ENCODE measurements at places on chromosomes 3 and 15. TPM values are rescaled to one million over a fixed set of nuclear protein-coding genes. Genes with fewer than 3 reads are reported as not detected.

GRCh38 chr15:93071469-93071936 is 17.5 kb downstream of the RGMA start:
- no peak for DNase-seq

DNA sequence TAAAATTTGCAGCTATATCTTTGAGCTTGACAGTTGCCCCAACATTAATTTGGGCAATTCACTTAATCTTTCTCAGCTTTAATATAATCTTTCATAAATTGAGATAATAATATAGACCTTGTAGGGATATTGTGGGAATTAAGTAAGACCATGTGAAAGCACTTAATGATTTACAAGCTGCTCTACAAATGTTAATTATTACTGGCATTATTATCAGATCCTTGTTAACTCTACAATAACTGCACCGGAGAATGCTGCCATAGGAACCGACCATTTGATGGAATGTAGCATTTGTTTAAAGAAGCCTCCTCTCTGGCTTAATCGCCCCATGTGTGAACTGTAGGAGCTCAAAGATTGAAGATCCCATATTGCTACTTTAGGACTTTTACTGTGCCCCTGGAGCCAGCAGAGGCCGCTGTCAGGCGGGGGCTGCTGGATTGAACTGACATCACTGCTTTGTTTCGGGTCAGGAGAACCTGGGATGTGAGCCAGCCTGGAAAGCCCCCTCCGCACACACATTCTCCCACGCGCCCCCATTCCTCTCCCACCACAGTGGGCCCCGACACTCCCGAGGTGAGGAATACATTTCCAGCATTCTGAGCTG is 154.2 kb upstream of the TNIK start:
- DNase-seq, result no peak

DNA sequence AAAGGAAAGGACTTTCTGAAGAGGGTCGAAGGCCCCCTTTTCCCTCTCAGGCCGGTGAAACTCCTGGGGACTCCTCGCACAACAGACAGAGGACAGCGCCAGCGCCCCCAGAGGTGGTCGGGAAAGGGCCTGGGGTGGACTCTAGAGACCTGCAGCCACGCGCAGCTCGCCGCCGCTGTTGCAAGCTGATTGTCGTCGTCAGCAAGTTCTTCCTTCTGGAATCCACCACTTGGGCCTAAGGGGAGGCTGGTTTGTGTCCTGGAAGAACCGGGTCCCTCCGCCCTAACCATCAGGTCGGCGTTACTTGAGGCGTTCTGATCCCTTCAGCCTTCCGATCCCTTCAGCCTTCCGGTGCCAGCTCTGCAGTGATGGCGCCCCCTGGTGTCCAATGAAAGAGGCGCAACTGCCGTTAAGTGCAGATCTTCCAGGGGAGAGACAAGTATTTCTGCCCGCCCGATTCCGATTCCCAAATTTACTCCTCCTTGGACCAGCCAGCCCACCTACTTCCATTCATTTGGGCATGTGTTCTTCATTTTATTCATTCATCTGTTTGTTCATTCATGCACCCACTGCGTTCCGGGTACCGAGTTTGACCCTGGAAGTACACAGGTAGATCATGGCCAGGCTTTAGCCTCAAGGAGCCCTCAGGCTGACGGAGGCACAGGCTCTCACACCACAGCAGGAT is 77.2 kb upstream of the SLC6A11 start:
- DNase-seq, result peak; percentile 74

- peak; percentile 59 for DNase-seq
Observed at GRCh38 chr3:4850928-4851265, 128.3 kb upstream of the BHLHE40 start.

NCEH1 gene
- 8.8 TPM for total RNA-seq

GRCh38 chr3:65130782-65131181 is 443.0 kb upstream of the ADAMTS9 start:
- no peak for DNase-seq

GRCh38 chr15:40409366-40409765 is 3.8 kb downstream of the IVD start:
- no peak for DNase-seq

GRCh38 chr3:111521891-111522290 is 20.1 kb upstream of the CD96 start:
- no peak for DNase-seq

GRCh38 chr3:134373271-134374104 is 759 bp downstream of the AMOTL2 start:
- no peak for DNase-seq

- peak; percentile 74 for DNase-seq
Observed at GRCh38 chr15:63238796-63239195, 38.6 kb upstream of the APH1B start.

RNF123 gene
- total RNA-seq, result 50.0 TPM

MOBP gene
- total RNA-seq, result not detected

MORC1 gene
- not detected for total RNA-seq

FILIP1L gene
- total RNA-seq, result 15.5 TPM

GRCh38 chr15:55740359-55740878 is 2.5 kb downstream of the PRTG start:
- DNase-seq, result no peak

GRCh38 chr3:194487289-194488054 is 670 bp upstream of the ATP13A3 start:
- peak; percentile 64 for DNase-seq

Data from activated CD8-positive, alpha-beta memory T cell treated with anti-CD3 and anti-CD28 coated beads, Interleukin-2, amount 10 ng/mL, durations not matched to agents 7 days and 5 days (primary cell).